AG08395 (cell line): ENCODE measurements at places on chromosomes 5 and 9.

GRCh38 chr5:181243564-181244343, at the start of gene RACK1:
RACK1 (minus strand) TSS chr5:181243906; CDS start chr5:181243800, 106 bp downstream.
- peak; percentile 84 for DNase-seq

GRCh38 chr5:110413856-110414255, 312.6 kb downstream of the TMEM232 start:
- no peak for DNase-seq

DNA sequence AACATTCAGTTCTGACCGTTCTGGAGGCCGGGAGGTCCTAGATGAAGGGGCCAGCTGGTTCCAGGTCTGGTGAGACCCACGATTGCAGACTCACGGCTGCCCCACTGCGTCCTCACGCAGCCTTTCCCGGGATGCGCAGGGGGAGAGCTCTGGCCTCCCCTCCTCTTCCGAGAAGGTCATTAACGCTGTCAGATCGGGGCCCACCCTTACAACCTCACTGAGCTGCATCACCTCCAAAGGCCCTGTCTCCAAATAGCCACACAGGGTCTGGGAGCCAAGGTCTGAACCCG, 66.6 kb upstream of the PPP1R26 start:
- no peak for DNase-seq

GRCh38 chr9:7186175-7186574, 428.4 kb downstream of the KDM4C start:
- no peak for DNase-seq

GRCh38 chr5:87909382-87909781, 359.3 kb downstream of the TMEM161B start:
- DNase-seq = no peak

DNA sequence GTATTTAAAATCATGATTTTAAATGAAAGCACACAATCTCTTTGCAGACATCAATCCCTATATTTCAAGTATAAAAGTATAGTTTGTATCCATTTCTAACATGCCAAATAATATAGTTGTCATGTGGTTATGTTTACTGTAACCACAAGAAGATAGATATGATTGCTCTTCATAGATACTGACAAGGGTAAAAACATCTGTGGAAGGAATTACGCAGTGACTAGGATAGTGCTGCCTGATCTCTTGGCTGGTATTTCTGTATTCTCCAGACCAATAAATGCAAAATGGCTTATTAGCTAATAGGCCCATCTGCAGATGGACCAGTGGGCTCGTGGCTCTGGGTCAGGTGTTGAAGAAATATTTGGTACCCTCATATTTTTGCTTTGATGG, 34.9 kb upstream of the FBN2 start:
- no peak for DNase-seq
